ENCODE measurements at places on chromosomes 11 and 22. TPM values are rescaled to one million over a fixed set of nuclear protein-coding genes. Genes with fewer than 3 reads are reported as not detected.

Gene SESN3
- 7.3 TPM for total RNA-seq

Gene C11orf52
- not detected for total RNA-seq

Gene AIFM3
- total RNA-seq = 0.78 TPM

Gene UBTFL1
- not detected for total RNA-seq

Gene CAPN5
- 0.29 TPM for total RNA-seq

Gene RAB3IL1
- total RNA-seq = 1.4 TPM

GRCh38 chr11:107014871-107015270 lies 3.4 kb downstream of the GUCY1A2 start:
- DNase-seq = no peak

- DNase-seq = no peak
Observed at GRCh38 chr11:96306933-96307775, 35.8 kb downstream of the MAML2 start.

GRCh38 chr22:35684270-35684700 lies 33.4 kb upstream of the APOL5 start:
- no peak for DNase-seq

- no peak for DNase-seq
Observed at GRCh38 chr22:32331918-32332725, 25.5 kb upstream of the RFPL3 start.

DNA sequence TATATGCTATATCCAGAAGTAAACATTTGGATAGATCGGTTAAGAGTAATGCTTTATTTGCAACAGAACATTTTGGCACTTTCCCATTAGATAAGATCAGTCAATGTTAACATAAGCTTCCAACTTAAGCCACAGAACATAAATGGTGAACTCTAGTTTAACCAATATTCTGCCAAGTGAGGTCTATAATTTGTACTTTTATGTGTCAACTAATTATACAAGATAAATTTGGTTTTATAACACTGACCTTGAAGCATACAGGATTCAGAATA lies 23.5 kb upstream of the BLID start:
- DNase-seq = no peak

GRCh38 chr11:16280256-16280682 lies 76.1 kb downstream of the SOX6 start:
- DNase-seq = no peak

- DNase-seq = peak; percentile 58
Observed at GRCh38 chr22:42202669-42203068, 67.8 kb downstream of the TCF20 start.

DNA sequence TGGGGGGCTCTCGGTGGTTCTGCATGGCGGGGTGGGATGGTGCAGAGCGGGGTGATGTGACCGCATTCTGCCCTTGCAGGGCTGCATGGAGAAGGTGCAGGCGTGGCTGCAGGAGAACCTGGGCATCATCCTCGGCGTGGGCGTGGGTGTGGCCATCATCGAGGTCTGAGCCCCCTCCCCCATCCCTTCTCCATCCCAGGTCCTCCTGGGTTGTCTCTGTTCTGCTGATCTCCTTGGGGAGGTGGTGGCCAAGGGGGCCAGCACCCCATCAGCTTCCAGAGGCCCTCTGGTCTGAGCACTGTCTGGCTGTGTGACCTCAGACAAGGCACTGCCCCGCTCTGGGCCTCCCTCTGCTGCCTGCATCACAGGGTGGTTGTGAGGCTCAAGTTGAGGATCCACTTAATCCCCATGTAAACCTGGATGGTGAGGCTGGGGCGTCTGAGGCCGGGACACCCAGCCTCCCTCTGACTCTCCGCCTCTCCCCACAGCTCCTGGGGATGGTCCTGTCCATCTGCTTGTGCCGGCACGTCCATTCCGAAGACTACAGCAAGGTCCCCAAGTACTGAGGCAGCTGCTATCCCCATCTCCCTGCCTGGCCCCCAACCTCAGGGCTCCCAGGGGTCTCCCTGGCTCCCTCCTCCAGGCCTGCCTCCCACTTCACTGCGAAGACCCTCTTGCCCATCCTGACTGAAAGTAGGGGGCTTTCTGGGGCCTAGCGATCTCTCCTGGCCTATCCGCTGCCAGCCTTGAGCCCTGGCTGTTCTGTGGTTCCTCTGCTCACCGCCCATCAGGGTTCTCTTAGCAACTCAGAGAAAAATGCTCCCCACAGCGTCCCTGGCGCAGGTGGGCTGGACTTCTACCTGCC lies 53.3 kb downstream of the CD82 start:
- no peak for DNase-seq

DNA sequence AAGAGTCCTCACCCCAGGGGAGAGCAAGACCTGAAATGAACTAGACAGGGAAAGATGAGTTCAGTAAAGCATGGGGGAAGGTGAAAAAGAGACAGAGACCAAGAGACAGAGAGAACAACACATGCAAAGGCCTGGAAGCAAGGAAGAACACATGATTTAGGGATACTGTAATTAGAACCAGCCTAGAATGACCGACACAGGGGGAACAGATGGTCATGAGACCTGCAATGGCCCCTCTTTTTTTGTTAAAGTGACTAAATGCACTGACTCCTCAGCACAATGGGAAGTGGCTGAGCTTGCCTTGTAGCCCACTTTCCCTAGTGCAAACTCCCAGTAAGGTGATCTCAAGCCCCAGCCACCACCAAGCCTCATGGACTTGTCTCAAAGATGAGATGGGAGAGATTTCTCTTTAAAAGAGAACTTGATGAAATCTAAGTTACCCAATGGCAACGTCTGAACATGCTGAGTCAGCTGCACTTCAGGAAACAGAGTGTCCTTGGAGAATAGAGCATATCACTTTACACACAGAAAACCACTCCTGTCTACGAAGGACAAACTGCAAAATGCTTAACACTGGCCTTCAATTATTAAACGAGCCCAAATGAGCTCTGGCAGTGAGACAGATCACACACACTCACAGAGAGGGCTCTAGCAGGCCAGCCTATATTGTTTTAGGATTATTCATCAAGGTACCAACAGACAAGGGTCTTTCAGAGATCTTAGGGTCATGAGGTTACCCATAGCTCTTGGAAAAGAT lies 91.0 kb downstream of the SERGEF start:
- no peak for DNase-seq

All from activated T-cell treated with anti-CD3 and anti-CD28 coated beads, Interleukin-2, amount 50 U/mL, for 4 hours (primary cell).